Vagina (tissue), 2 donors: ENCODE measurements at places on chromosomes 16 and 17.

GRCh38 chr16:75710344-75710743 is 9.1 kb upstream of the DUXB start:
- DNase-seq = no peak

DNA sequence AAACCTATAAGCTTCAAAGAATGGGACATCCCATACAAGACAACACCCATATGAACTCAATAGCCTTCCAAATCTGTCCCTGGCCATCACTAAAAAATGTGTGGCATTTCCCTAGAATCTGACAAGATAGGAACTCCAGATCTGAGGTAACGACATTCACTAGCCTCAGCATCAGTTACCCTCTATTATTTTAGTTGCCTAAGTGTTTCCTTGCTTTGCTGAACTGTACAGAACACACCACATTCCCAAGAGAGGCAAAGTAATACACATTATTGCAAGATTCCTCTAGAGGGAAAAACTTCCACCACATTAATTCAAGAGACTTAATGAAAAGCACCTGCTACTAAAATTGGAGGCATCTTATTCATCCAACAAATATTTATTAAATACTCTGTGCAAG is 5.0 kb downstream of the LSM12 start:
- DNase-seq = no peak

DNA sequence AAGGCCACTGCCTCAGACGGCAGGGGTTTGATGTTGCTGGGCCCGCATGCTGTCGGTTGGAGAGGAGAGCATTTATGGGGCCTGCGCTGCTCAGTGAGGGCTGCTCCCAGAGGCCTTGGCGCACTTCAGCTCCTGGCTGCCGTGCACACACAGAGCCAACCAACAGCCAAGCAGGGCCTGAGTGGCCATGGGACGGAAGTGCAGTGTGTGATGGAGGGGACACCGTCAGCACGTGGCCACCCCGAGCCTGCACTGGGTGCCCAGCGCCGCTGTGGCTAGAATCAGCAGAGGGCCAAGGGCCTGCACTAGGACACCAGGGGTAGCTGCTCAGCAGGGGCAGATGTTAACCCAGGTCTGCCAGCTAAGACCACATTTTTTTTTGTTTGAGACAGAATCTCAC is 21.8 kb downstream of the KLHL36 start:
- no peak for DNase-seq

- DNase-seq = no peak
Measured at GRCh38 chr17:3935140-3935542, 18.9 kb upstream of the P2RX1 start.

DNA sequence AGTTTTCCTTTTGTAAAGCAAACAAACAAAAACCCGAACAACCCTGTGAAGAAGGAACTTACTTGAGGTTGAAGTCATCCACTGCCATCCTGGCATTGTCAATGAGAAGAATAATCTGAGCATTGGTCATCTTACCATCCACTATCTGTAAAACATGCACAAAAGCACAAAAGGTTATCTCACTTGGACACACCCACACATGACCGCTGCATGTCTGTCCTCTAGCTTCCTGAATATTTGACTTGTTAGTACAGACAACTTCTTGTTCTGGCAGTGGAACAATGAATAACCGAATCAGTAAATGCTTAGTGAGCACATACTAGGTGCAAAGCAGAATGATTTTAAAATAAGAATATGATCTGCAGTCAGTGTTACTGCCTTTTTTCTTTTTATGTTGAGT is 6.1 kb downstream of the KRT23 start:
- DNase-seq = no peak
